ENCODE measurements at places on chromosomes 13 and 19. TPM values are rescaled to one million over a fixed set of nuclear protein-coding genes. Genes with fewer than 3 reads are reported as not detected.

CBY2 gene
- not detected for total RNA-seq

HDGFL2 gene
- total RNA-seq, result 28.1 TPM

FBN3 gene
- not detected for total RNA-seq

RHPN2 gene
- 0.56 TPM for total RNA-seq

ICAM5 gene
- 0.83 TPM for total RNA-seq

ECSIT gene
- total RNA-seq, result 27.9 TPM

IQCN gene
- total RNA-seq, result 2.6 TPM

JSRP1 gene
- not detected for total RNA-seq

GDF15 gene
- 4.5 TPM for total RNA-seq

C5AR1 gene
- total RNA-seq, result 30.6 TPM

IGFL1 gene
- total RNA-seq, result not detected

P2RY11 gene
- total RNA-seq, result 6.5 TPM

IGFL2 gene
- not detected for total RNA-seq

PSG4 gene
- not detected for total RNA-seq

LNX2 gene
- total RNA-seq, result 4.9 TPM

FUT2 gene
- not detected for total RNA-seq

MAB21L1 gene
- total RNA-seq, result 0.46 TPM

PPP5C gene
- 44.3 TPM for total RNA-seq

KLK10 gene
- not detected for total RNA-seq

CGB8 gene
- total RNA-seq, result not detected

ATP12A gene
- total RNA-seq, result not detected

CLEC17A gene
- not detected for total RNA-seq

ZNF418 gene
- total RNA-seq, result 5.6 TPM

ERICH4 gene
- total RNA-seq, result not detected

CNN1 gene
- 1,163 TPM for total RNA-seq

LSR gene
- total RNA-seq, result 5.5 TPM

CYP4F8 gene
- not detected for total RNA-seq

SRRM5 gene
- total RNA-seq, result 0.23 TPM

DMKN gene
- 2.1 TPM for total RNA-seq

OR10H1 gene
- 0.09 TPM for total RNA-seq

NLRP7 gene
- total RNA-seq, result not detected

NKG7 gene
- 3.0 TPM for total RNA-seq

SYT5 gene
- not detected for total RNA-seq

RNF113B gene
- total RNA-seq, result not detected

CFAP97D2 gene
- not detected for total RNA-seq

SIGLEC12 gene
- 1.00 TPM for total RNA-seq

NPHS1 gene
- total RNA-seq, result not detected

MEF2B gene
- total RNA-seq, result 0.76 TPM

KLF1 gene
- total RNA-seq, result 0.33 TPM

SLC6A16 gene
- total RNA-seq, result 1.7 TPM

ZNF534 gene
- not detected for total RNA-seq

CYSLTR2 gene
- total RNA-seq, result 2.2 TPM

PSG5 gene
- total RNA-seq, result not detected

CABP5 gene
- total RNA-seq, result not detected

NTF4 gene
- total RNA-seq, result not detected

BBC3 gene
- total RNA-seq, result 3.7 TPM

PSG6 gene
- total RNA-seq, result not detected

CAPN12 gene
- 2.9 TPM for total RNA-seq

PGLYRP1 gene
- total RNA-seq, result not detected

OR4F17 gene
- total RNA-seq, result not detected

RNF225 gene
- total RNA-seq, result not detected

SIGLEC6 gene
- 0.86 TPM for total RNA-seq

C1QTNF9 gene
- 0.95 TPM for total RNA-seq

NUFIP1 gene
- total RNA-seq, result 5.0 TPM

TDRD12 gene
- total RNA-seq, result 0.24 TPM

IGLON5 gene
- total RNA-seq, result 0.19 TPM

NLRP11 gene
- total RNA-seq, result not detected

Measured in posterior vena cava (tissue), 2 donors.